ENCODE measurements at places on chromosomes 7 and 10. TPM values are rescaled to one million over a fixed set of nuclear protein-coding genes. Genes with fewer than 3 reads are reported as not detected.
A peak's percentile ranks its signal among the peaks of the same experiment; 100 is the strongest.

DNA sequence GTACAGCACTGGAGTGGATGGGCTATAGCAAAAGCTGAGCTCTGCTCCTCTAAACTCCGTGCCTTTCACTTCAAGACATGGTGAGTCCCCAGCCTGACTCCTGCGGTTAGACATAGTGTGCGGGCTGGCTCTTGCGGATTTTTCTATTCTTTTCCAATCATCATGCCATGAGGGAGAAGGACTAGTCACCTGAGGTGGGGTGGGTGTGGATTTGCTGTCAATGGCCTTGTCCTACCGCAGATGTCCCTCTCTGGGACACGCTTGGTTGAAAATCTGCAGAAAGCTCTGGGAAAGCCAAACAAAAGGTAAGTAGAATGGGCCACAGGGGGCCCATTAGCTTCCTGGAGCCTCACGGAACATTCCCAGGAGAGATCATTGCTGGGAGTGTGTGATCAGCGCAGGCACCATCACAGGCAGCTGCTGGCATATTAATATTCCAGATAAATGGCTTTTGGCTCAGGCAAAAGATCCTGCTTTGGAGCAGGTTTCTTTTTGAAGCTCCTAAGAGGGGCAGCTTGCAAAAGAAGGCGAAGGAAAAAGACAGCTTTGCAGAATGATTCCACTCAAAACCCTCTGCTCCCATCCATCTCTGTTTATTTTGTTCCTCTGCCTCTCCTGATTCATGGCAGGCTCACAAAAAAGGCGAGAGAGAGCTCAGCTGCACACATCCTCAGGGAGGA lies 509.0 kb upstream of the ZMIZ1 start:
- H3K27me3 ChIP-seq, result no peaks in the 10 kb centered on the region
- H3K36me3 ChIP-seq, result peaks cover 1% of the 10 kb centered on the region
- H3K4me3 ChIP-seq, result no peak overlapping the region
- peaks cover 25% of the 10 kb centered on the region for H3K4me1 ChIP-seq
- H3K27ac ChIP-seq, result no peak overlapping the region

DNA sequence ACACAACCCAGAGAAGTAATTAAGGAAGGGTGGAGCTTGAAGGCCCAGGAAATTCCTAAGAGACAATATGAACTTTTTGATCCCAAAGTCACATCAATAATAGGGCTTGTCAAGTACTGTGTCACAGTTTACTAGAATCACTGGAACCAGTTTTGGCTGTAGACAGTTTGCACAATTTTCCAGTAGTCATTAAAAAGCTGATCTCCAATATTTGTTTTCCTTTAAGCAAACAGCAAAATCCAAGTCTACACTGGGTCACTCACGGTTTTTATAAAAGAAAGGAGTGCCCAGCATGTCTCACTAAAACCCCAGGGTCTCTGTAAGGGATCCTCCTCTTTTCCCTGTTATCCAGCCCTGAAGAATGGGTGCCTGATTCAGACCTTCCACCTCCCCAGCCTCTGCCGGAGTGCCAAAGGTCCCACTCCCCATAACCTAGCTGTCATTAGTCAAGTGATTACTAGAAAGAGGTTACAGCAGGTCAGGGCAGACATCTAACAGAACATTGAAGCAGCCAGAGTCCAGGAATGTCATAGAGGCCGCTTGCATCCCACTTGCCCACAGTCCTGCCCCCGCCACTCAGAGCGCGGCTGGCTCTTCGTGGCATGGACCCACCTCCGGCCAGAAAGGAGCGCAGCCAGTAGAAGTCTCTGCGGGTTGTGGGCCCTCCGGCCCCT lies 552 bp downstream of the SLC25A16 start:
- H3K4me1 ChIP-seq, result peaks cover 6% of the 10 kb centered on the region
- H3K27me3 ChIP-seq, result no peaks in the 10 kb centered on the region
- H3K36me3 ChIP-seq, result peaks cover 3% of the 10 kb centered on the region
- DNase-seq, result peak; percentile 69

DNA sequence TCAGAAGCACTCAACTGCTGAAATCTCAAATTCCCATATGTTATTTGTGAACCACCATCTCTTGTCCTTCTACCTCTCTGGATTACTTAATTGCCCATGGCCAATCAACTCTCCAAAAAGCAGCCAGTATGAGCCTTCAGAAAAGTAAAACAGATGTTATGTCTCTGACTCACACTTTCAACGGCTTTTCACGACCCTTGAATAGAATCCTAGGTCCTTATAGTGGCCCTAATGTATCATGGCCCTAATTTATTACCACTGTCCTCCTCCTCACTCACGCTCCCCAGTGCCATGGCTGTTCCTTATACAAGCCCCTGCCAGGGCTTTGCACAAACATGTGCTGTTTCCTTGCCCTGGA lies 20.0 kb downstream of the ZNF438 start:
- peaks cover 20% of the 10 kb centered on the region for H3K4me1 ChIP-seq
- no peak overlapping the region for H3K4me3 ChIP-seq
- no peaks in the 10 kb centered on the region for H3K27me3 ChIP-seq
- no peaks in the 10 kb centered on the region for H3K36me3 ChIP-seq
- no peak for DNase-seq

DNA sequence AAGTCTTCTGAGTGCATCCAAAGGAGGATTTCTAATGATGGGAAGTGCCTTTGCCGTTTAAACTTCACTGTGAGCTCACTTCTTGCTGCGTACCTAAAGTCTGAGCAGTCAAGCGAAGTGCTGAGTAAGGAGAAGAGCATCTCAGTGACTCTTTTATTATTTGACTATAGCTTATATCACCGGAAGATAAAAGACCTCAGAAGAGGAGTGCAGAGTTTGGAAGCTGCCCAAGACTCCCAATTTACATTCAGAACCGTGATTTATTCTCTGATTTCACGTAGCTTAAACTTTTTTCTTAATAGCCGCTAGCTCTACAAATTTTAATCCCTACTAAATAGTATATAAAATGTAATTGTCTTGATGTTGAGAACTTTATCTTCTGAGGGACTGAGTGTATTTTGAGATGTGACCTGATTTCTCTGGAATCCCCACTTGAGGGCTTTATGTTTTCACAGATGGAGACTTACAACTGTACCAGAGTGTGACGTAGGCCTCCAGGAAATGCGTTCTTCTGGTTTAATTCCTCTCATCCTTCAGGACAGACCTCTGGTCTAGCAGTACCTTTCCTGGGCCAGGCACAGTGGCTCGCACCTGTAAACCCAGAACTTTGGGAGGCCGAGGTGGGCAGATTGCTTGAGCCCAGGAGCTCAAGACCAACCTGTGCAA lies 51.1 kb downstream of the CAMK1D start:
- no peaks in the 10 kb centered on the region for H3K36me3 ChIP-seq
- H3K4me3 ChIP-seq, result no peak overlapping the region
- peaks cover 21% of the 10 kb centered on the region for H3K4me1 ChIP-seq
- no peak for DNase-seq
- peaks cover 3% of the 10 kb centered on the region for H3K27me3 ChIP-seq

GRCh38 chr10:72525689-72526088 lies 100.2 kb downstream of the MICU1 start:
- H3K36me3 ChIP-seq, result no peaks in the 10 kb centered on the region
- no peak for DNase-seq

- peaks cover 32% of the 10 kb centered on the region for H3K36me3 ChIP-seq
- H3K4me1 ChIP-seq, result no peaks in the 10 kb centered on the region
- no peak overlapping the region for H3K27ac ChIP-seq
- no peaks in the 10 kb centered on the region for H3K27me3 ChIP-seq
Observed at GRCh38 chr7:130560972-130561371, 69.1 kb downstream of the MEST start.

GRCh38 chr7:150781103-150781502 lies 19.1 kb downstream of the TMEM176B start:
- peaks cover 20% of the 10 kb centered on the region for H3K27me3 ChIP-seq
- no peak overlapping the region for H3K4me3 ChIP-seq
- no peak for DNase-seq
- peaks cover 4% of the 10 kb centered on the region for H3K4me1 ChIP-seq
- no peaks in the 10 kb centered on the region for H3K36me3 ChIP-seq

DNA sequence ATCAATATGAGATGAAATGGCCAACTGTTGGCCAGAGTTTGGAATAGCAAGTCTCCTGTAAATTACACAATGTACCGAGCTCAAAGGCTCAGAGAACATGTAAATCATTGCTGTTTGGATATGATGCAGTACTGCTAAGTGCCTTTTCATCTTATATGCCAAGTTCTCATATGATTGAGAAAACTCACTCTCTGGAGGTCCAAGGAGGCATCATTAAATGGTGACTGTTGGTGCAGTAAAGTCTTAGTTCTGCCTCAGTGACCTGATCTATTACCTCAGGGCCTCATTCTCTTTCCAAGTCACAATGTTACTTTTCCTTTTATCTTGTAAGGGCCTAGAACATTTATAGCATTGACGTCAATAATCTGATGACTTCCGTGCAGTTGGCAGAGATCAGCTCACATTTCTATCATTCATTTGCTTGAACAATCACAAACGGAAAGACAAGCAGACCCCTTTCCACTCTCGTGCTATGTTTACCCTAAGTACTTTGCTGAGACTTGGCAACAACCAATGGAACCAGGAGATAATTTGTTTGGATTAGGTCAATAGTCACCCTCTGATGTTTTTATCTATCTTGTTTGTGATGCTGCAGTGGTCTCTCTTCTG lies 32.6 kb upstream of the PDK4 start:
- no peak overlapping the region for H3K27ac ChIP-seq
- DNase-seq, result no peak
- H3K27me3 ChIP-seq, result no peaks in the 10 kb centered on the region

GRCh38 chr10:87829986-87830729 lies 12.1 kb upstream of the ATAD1 start:
- no peak overlapping the region for H3K4me3 ChIP-seq
- DNase-seq, result no peak
- no peaks in the 10 kb centered on the region for H3K4me1 ChIP-seq

- H3K27ac ChIP-seq, result no peak overlapping the region
- H3K4me1 ChIP-seq, result no peaks in the 10 kb centered on the region
- H3K36me3 ChIP-seq, result no peaks in the 10 kb centered on the region
- DNase-seq, result no peak
Observed at GRCh38 chr10:122703483-122704448, 4.1 kb upstream of the C10orf120 start.

Gene LARP4B
- 96.4 TPM for total RNA-seq

Gene PLAU
- 5.5 TPM for total RNA-seq

Gene PON1
- total RNA-seq, result 3.0 TPM

Gene HELLS
- total RNA-seq, result 102 TPM

Gene TMEM72
- 1.2 TPM for total RNA-seq
